Muscle of back (tissue), 13 donors: ENCODE measurements at places on chromosomes 2 and 18.
A peak's percentile ranks its signal among the peaks of the same experiment; 100 is the strongest.

DNA sequence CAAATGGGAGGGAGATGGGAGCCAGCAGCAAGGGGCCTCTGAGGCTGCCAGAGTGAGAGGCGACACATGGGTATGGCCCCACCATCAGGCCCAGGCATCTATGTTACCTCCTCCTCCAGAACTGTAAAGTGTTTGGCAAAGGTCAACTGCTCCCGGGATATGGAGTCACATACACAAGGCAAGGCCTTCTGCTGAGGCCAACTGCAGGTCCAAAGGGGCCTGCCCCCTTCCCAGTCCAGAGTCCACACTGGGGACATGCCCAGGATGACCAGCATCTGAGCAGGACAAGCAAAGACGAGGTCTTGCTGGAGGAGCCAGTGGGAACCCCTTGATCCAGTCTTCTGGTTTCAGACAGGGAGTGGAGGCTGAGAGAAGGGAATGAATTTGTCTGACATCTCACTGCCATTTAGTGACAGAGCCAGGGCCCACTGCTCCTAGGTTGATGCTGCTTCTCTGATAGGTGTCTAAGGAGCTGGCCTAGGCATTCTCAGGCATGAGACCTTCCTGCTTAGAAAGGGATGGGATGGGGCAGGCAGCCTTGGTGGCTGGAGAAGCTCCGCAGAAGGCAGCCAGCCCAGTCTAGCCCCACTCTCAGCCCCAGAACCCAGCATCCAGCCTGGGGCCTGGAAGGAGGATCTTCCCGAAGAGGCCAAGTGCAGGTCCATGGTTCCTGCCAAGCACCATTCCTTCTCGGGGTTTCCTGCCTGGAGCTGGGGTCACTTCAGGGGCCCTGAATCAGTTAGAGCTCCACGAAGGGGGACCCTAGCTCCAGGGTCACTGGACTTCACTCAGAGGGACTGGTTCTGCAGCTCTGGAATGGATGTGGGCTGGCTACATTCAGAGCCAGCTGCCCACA, 26.4 kb downstream of the EMX1 start:
- no peak for DNase-seq

DNA sequence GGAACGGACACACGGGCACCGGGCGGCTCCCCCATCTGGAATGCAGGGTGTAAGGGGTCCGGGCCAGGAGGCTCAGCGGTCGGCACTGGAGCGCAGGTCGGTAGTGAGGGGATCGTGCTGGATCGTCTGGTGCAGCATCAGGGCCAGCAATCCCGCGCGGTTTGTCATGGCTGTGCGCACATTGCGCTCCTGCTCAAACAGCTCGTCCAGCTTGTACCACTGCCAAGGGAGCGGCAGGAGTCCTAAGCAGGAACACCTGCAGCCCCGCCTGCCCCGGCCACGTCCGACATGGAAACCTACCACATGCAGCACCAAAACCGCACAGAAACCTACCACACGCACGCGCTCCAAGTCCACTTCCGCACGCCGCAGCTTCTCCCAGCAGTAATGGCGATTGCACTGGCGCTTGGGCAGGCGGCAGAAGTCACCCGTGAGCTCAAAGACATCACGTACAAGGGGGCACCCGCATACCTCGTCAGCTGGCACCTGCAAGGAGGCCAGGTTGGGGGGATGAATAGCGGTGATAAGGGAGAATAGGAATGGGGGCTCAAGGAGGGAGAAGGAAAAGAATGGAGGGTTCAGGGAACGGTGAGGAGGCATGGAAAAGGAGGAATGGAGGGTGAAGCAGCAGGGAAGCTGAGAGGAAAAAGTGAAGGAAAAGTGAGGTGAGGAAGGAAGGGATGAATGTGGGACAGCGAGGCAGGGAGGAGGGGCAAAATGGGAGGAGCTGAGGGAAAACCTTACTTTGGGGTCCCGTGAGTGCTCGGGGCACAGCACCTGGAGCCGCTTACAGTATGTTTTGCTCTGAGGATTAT, 1.4 kb upstream of the MBD1 start:
- DNase-seq, result no peak

- no peak for DNase-seq
Observed at GRCh38 chr18:76384114-76384790, 110.8 kb downstream of the ZNF516 start.

- DNase-seq, result no peak
Observed at GRCh38 chr18:62572456-62572855, 49.6 kb downstream of the ZCCHC2 start.

GRCh38 chr2:37698931-37699481, 27.6 kb upstream of the CDC42EP3 start:
- peak; percentile 58 for DNase-seq

- DNase-seq, result peak; percentile 81
Observed at GRCh38 chr2:9258953-9259399, 52.4 kb downstream of the ASAP2 start.

- DNase-seq, result no peak
Observed at GRCh38 chr2:101300164-101300563, 8.3 kb downstream of the RNF149 start.

- no peak for DNase-seq
Observed at GRCh38 chr2:111697560-111697959, 186.4 kb downstream of the ANAPC1 start.

GRCh38 chr2:109188496-109188890, 59.5 kb downstream of the SH3RF3 start:
- DNase-seq, result no peak

DNA sequence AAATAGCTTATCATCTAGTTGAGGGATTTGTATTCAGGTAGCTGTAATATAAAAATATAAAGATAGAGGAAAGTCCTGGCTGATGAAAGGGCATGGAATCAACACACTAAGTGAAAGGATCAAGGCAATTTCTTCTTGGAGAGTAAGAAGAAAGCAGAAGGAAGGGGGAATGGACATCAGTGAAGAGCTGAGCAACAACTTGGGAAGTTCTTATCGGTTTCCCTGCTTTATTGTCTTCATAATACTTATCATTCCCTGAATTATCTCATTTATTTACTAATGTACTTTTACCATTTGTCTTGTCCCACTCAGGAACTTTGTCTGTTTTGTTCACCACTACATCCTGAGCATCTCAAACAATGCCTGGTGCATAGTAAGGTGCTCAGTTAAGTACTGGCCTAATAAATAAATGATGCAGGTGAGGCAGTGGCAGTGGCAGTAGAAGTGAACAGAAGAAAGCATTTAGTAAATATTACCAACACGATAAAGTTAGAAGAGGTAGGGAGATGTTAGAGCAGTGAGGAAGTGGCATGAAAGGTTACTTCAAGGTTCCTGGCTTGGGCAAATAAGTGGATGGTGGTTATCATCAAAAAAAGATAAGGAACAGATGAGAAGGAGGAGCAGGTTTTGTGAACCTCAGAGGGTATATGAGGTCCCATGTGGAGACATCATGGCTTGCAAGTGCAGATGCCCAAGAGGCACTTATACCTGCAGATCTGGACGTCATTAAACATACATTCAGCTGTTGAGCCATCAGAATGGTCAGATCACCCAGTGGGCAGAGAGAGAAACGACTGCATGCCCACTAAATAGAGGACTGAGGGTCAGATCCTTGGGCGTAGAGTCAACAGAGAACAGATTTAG, 217.8 kb downstream of the TMEM247 start:
- DNase-seq, result no peak

- DNase-seq, result peak; percentile 30
Observed at GRCh38 chr2:23506531-23507266, 121.7 kb downstream of the KLHL29 start.

DNA sequence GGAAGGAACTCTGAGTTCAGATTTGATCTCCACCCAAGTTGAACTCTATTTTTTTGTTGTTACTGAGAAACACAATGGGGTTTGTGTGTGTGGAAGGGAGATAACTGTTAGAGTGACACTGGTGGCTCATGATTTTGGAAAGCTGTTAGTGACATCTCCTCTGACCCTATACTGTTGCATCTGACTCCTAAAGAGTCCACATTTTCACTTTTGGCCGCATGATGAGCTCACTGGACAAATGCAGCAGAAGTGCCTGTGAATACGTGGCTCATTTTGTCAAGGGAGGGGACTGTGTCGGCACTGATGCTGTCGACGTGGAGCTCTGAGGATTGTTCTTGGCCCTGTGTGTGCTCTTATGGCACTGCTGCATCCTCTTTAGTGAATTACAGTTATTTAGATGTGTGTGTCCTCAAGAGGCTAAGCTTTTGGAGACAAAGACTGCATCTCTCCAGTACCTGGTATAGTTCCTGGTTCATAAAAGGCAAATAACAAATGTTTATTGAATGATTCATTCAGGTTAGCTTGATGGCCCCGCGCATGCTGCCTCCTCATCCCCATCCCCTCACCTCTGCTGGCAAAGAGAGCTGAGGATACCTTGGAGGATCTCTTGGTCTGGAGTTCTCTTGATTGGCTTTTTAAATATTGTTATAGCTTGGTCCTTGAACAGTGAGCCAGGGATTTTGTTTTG, 135.4 kb downstream of the PHLPP1 start:
- no peak for DNase-seq

DNA sequence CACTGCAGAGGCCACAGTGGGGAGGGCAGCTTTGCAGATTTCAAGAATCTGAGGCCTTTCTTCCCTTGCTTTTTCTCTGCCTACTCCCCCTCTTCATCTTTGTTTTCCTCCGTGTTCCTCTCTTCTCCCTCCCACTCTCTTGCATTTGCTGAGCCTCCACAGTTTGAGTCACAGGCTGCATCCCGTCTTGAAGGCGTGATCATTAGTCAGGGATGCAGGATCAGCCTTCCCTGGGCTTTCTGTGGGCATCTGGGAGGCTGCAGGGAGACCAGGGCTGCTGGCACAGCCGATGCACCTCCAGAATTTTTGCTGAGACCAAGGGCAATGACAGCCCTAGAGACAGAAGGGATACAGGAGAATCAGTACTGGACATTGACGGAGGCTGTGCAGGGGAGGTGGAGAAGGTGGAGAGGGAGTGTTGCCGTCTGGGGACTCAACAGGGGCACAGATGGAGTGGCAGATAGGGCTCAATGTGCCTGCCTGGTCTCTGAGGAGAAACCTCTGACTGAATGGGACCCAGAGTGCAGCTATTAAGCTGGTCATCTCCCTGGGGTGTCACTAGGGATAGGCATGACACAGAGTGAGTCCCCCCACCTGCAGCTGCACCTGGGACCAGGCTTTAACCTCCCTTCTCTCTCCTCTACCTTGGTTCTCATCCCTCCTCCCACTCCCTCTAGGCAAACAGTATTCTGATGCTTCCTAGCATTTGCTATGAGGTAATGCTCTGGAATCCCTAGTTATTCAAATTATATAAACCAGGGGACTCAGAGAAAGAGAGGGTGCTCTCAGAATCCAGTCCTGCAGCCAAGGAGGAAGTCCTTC, 29.0 kb upstream of the DNAJC27 start:
- DNase-seq, result no peak

- no peak for DNase-seq
Observed at GRCh38 chr2:29155578-29155977, 40.4 kb downstream of the CLIP4 start.

- DNase-seq, result peak; percentile 16
Observed at GRCh38 chr2:97645112-97645694, 659 bp upstream of the COX5B start.

DNA sequence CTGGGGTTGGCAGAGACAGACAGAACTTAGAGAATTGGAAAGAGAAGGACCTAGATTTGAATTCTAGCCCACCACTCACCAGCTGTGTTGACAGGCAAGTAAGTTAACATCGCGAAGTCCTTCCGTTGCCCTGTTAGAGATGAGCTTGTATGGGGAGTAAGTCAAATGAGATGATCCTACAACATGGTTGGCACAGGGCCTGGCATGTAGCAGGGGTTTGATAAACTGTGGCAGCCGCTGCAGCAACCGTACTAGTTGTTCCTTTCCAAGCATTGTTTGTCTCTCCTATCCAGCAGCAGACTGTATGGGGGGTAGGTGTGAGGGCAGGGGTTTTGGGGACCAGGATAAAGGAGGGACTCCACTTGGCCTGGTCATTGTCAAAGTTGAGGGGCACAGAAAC, 16.0 kb downstream of the TET3 start:
- no peak for DNase-seq

DNA sequence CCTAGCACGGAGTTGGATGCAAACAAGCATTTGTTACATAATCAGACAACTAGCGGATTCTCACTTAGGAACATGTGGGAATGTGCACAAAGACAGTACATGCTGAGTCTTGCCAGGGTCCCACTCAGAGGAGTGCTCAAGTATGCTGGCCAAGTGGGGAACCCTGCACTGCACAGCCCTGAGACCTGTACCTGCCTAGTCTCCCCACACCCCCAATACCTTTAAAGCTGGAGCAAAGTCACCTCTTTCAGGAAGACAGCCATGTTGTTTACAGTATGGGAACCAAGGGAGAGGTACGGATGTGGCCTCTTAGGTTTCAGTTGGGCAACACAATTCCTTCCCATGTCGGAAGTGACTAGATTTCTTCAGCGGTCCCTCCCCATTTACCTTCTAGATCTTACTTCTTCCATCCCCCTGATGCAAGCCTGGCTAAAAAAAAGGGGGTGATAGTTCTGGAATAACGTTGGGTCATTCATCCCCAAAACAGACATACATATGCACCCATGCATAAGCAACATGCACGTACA, 10.7 kb downstream of the CXCR1 start:
- no peak for DNase-seq

DNA sequence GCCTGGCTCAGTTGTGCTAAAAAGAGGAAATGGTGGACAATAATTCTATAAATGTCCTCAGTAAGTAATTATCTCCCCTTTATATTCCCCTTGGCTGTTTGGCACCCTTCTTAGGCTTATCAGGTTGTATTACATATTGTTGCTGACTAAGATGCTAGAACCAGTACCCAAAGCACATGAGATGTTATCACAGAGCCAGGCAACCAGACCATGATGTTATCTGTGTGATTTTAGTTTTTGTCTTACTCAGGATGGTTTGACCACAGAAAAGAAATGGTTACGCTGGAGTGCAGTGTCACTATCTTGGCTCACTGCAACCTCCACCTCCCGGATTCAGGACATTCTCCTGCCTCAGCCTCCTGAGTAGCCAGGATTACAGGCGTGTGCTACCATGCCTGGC, 15.2 kb downstream of the R3HDM1 start:
- DNase-seq, result no peak

- DNase-seq, result no peak
Observed at GRCh38 chr18:32961538-32961937, 188.7 kb upstream of the KLHL14 start.

- DNase-seq, result no peak
Observed at GRCh38 chr2:197280015-197280702, 30.4 kb downstream of the ANKRD44 start.

- DNase-seq, result peak; percentile 72
Observed at GRCh38 chr2:166239548-166239947, 111.7 kb upstream of the SCN1A start.

GRCh38 chr2:79935771-79936657, 368.5 kb downstream of the LRRTM1 start:
- peak; percentile 54 for DNase-seq

- DNase-seq, result no peak
Observed at GRCh38 chr2:203637471-203638167, 68.8 kb upstream of the CD28 start.

DNA sequence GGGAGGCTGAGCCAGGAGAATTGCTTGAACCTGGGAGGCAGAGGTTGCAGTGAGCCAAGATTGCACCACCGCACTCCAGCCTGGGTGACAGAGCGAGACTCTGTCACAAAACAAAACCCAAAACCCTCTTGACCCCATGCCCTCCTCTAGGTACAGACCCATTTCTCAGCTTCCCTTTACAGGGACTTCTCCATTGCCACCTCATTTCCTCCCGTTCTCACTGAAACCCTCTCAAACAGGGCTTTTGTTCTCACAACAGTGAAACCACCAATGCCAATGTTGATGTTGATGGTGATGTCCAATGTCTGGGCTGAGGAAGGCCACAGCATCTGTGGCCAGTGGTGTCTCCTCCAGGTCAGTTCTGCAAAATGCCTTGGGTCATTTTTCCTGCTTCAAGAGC, 69.0 kb upstream of the ZCCHC2 start:
- DNase-seq, result no peak
